ENCODE measurements at places on chromosomes 7 and 10. TPM values are rescaled to one million over a fixed set of nuclear protein-coding genes. Genes with fewer than 3 reads are reported as not detected.

The PLOD3 gene
- total RNA-seq, result 245 TPM

The GPR22 gene
- not detected for total RNA-seq

The ADAM8 gene
- 78.5 TPM for total RNA-seq

- DNase-seq, result no peak
Observed at GRCh38 chr7:43648473-43649406, 65.8 kb downstream of the STK17A start.

The GTF2IRD1 gene
- 41.5 TPM for total RNA-seq

GRCh38 chr7:67764289-67764688, 767.7 kb downstream of the TYW1 start:
- no peak for DNase-seq

- DNase-seq, result no peak
Observed at GRCh38 chr10:122657255-122657654, 42.4 kb downstream of the C10orf120 start.

GRCh38 chr10:4398602-4399001, 427.4 kb upstream of the AKR1E2 start:
- DNase-seq, result no peak

GRCh38 chr10:88226891-88227290, 356.2 kb downstream of the RNLS start:
- no peak for DNase-seq

DNA sequence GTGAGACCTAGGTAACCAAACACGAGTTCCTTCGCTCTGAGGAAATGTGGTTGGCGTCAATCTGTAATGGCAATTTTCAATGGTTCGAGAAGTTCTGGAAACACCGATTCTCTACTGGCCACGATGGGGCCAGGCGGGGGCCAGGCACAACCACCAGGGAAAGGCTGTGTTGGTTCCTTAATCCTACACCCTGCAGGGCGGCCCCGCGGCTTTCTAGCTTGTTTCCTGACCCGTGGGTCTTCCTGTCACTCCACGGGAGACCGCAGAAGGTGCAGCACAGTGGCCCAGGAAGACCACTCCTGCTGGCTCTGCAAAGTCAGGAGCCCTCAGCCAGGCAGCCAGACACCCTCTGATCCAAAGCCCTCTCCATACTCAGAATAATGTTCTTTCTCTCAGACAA, 113.4 kb downstream of the FGFR2 start:
- DNase-seq, result no peak

- no peak for DNase-seq
Observed at GRCh38 chr7:88206254-88206653, 13.6 kb downstream of the SRI start.

The ZNF727 gene
- total RNA-seq, result not detected

The SLC16A9 gene
- not detected for total RNA-seq

The CDH23 gene
- 0.63 TPM for total RNA-seq

DNA sequence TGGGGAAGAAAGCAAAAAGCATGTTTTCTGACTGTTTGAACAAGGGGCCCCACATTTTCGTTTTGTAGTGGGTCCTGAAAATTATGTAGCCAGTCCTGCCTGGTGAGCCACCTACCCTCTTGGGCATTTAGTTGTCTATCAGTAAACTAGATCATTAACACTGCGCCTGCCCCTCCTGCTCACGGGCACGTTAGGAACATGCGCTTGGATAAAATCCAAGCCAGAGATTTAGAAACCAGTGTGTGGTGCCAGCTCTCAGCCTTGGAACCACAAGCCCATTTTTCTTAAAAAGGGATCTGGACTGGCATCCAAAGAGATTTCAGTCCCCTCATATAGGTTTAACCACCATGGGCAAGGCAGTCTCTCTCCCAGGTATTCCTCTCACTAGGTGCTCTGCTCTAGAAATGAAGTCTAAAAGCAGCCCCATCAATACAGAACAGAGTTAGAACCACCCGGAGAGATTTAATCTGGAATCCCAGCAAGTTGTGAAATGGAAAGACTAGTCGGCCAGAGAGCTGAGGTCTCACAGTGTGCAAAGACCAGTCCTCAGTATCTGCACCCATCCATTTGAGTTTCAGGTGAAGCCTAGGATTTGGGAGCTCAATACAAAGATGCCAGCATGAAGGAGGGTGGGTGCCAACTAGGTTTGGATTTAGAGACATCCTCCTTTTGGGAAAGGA, 123.9 kb upstream of the TCF7L2 start:
- DNase-seq, result no peak

The ACHE gene
- total RNA-seq, result 0.13 TPM

GRCh38 chr10:33519130-33519860, 184.8 kb upstream of the NRP1 start:
- no peak for DNase-seq

DNA sequence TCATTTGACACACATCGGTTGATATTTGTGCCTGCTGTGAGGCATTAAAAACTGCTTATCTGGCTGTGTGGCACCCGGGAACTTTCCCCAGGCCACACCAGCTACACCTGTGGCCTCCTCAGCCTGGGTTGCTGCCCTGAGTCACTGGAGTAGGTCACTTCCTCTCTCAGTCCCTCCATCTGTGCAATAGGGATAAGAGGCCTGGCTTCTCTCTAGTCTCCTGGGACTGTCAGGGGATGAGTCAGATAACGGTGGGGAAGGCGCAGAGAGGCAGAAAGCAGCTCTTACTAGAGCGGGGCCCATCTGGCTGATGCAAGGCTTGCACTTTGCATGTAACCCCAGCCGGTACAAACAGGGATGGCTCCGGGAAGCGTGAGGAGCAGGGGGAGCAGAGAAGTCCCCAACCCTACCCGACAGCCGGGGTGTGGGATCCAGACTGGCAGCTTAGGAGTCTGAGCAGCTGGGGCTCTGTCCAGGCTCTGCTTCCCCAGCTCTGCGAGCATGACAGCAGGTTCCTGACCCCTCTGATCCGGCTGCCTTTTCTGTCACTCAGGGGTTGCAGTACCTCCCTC, 34.0 kb downstream of the DNAJB12 start:
- DNase-seq, result peak; percentile 57

DNA sequence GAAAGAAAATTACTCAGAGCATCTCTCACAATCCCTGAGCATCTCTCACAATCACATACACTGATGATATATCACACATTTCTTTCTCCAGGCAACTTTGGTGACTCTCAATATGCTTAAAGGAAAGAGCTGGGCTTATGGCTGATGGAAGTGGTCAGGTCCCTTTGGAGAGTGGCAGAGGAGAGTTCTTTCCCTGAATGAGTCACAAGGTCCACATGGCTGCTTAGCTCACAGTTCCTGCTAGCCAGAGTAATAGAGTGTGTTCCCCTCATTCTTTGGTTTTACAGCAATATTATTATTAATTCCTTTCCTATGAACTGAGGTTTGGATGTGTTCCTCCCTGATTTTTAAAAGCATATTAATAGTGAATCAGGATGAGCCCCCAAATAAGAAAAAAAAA, 287.4 kb downstream of the C7orf25 start:
- DNase-seq, result no peak

The METTL27 gene
- total RNA-seq, result 7.3 TPM

DNA sequence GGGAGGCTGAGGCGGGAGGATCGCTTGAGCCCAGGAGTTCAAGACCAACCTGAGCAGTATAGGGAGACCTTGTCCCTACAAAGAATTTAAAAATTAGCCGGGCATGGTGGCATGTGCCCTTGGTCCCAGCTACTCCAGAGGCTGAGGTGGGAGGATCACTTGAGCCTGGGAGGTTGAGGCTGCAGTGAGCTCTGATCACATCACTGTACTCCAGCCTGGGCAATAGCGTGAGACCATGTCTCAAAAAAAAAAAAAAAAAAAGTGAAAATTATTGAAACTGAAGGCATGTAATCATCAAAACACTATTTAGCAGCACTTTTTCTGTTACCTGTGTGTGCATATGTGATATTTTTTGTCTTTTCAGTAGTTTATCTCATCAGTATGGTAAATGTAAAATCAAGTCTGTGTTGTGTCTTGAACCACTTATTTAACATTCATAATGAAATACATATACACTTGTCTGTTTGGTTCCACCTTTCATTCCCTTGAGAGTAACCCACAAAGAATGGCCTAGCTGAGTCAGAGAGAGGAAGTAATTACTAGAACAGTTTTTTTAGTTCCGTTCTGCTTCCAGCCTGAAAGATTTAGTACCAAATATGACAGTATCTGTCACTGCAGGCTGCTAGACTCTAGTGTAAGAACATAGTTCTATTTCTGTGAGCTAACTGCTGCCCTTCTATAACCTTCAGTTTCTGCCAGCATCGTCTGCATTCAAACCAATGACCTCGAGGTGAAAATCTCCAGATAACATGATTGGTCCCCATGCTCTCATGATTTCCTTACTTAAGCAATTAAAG, 68.6 kb downstream of the MMRN2 start:
- DNase-seq, result no peak

The EIF3A gene
- total RNA-seq, result 53.3 TPM

The GRID1 gene
- total RNA-seq, result not detected

The CDK5 gene
- 43.6 TPM for total RNA-seq

GRCh38 chr10:103665162-103665889, 171.8 kb downstream of the NEURL1 start:
- DNase-seq, result no peak

GRCh38 chr10:6401558-6402348, 178.3 kb downstream of the PRKCQ start:
- peak; percentile 93 for DNase-seq

DNA sequence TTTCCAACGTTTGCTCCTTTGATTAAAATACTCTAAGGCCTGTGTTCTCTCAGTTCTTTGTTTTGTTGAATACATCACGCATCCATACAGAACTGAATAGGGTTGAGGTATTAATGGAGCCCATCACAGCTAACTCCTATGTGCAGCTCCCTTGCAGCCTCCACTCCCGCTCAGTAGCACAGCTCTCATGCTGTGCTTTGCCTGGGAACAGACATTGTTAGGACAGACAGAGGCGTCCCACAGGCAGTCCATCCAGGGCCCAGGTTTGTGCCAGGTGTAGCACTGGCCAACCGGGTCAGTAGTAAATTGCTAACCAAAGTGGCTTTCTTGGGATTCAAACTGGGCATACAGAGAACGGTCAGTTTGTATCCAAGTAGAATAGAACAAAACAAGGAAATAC, 644.7 kb upstream of the NRP1 start:
- no peak for DNase-seq

The PLXDC2 gene
- 1.2 TPM for total RNA-seq

- no peak for DNase-seq
Observed at GRCh38 chr7:127346575-127347256, 45.8 kb downstream of the ZNF800 start.

GRCh38 chr10:86644794-86645445, 9.4 kb upstream of the OPN4 start:
- DNase-seq, result no peak

- no peak for DNase-seq
Observed at GRCh38 chr10:917416-917720, 14.1 kb downstream of the LARP4B start.

The SPACDR gene
- 0.64 TPM for total RNA-seq

DNA sequence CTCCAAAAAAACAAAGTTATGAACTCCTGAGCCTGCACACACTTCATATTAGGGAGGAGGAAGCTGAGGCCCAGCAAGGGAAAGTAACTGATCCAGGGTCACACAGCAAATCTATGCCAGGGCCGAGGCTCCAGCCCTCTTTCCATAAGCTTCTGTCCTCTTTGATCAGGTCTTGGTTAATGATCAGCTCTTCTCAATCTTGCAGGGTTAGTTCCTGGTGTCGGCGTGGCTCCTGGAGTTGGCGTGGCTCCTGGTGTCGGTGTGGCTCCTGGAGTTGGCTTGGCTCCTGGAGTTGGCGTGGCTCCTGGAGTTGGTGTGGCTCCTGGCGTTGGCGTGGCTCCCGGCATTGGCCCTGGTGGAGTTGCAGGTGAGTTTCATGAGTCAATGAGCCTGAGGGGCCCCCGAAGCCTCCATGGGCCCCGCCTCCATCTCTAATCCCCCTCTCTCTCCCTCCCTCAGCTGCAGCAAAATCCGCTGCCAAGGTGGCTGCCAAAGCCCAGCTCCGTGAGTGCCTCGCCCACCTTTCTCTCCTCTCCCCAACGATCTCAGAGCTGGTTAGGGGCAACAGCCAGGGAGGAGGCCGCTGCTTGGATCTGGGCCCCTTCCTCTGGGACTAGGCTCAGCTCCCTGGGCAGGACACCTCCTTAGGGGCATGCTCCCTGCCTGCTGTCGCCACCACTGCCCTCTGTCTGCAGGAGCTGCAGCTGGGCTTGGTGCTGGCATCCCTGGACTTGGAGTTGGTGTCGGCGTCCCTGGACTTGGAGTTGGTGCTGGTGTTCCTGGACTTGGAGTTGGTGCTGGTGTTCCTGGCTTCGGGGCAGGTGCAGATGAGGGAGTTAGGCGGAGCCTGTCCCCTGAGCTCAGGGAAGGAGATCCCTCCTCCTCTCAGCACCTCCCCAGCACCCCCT, 23.7 kb upstream of the LIMK1 start:
- peak; percentile 73 for DNase-seq

DNA sequence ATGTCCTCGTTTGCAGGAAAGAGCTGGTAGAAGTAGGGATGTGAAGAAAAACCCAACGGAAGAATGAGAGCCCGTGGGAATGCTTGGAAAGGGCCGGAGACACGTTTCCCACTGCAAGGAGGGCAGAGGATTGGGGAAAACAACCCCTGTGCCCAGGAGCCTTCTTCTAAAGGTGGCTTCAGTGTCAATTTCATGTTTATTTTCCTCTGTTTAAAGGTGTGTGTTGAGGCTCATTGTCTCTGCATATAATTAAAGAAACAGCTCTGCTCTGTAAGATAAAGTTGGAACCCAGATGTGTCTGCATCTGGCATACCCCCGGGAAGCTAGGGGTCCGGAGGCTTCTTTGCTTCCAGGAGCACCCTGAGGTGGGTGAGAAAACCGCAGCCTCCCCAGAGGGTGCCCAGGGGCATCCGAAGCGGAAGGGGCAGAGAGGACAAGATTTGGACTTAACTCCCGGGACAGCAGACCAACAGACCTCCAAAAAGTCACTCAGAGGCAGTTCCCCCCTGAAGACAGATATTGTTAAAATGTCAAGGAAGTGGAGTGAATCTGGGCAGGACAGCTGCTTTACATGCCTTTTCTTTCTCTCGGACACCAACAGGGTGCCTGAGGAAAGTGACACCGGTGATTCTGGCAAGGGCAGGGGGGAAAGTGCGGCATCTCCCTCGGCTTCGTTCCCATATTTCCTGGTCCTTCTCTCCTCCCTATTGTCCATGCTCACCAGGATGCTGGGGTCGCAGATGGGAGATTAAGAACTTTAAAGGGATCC, 8.6 kb upstream of the GATA3 start:
- no peak for DNase-seq

The MRPL43 gene
- 141 TPM for total RNA-seq

The TAS2R4 gene
- total RNA-seq, result 0.23 TPM

The SPDYE9 gene
- not detected for total RNA-seq

DNA sequence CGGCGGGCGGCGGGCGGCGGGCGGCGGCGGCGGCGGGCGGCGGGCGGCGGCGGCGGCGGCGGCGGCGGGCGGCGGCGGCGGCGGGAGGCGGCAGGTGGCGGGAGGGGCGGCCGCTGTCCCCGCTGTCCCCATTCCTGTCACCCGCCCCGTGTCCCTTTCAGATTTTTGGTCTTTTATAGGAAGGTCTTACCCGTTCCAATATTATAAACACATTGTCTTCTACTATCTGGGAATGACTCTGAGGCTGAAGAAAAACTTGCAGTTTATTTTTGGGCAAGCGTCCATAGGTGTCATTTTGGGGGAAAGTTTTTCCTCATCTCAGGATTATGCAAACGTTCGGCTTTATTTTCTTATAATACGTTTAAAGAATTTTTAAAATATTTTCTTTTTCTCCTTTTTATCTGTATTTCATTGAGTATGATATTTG, 578 bp downstream of the ZNF713 start:
- DNase-seq, result peak; percentile 28

GRCh38 chr10:13721486-13721885, 134.7 kb downstream of the PRPF18 start:
- DNase-seq, result no peak

Data from HT-29 (cell line).